ENCODE measurements at places on chromosomes 5 and 9.

- DNase-seq: no peak
These were observed 423.4 kb upstream of the SEMA6A start for GRCh38 chr5:116998024-116998423.

GRCh38 chr5:55868846-55869245 lies 17.7 kb downstream of the IL31RA start:
- DNase-seq: peak; percentile 91

GRCh38 chr5:107092695-107093094 lies 578.0 kb downstream of the EFNA5 start:
- DNase-seq: no peak

DNA sequence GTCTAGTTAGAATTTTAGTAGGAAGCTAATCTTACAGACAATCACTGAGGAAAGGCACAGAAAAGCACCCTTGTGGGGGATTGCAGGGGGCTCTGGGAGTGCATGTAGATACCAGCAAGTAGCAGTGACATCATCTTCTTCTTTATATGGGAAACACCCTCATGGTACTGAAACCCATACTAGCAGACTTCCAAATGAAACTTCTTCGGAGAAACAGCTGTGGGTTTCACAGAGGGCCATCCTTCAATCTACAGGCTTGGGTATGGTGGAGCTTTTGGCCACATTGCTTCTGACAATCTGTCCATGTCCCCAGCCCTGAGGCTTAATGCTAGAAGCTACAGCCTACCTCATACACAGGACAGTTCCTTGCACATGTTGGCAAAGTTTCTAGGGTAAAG lies 165.2 kb upstream of the NFIB start:
- DNase-seq: no peak

DNA sequence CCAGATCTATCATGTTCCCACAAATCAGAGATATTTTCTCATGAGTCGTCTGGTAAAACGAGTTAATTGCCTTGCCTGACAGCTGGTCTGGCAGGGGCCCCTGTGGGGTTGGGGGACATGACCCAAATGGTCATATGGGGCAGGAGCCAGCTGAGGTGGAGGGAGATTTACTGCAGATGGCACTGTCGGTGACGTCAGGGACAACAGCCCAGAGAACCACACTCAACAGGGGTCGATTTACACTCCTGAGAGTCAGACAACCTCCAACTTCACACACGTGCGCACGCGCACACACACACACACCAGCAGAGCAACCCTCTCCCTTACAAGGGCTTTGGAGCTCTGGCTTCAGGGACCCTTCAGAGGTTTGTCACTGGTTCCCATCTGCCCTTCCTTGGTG lies 23.4 kb upstream of the GABRP start:
- no peak for DNase-seq

- DNase-seq: no peak
These were observed 379.9 kb upstream of the IRX4 start for GRCh38 chr5:2262620-2263019.

GRCh38 chr9:118533101-118533500 lies 828.9 kb downstream of the TLR4 start:
- peak; percentile 18 for DNase-seq

DNA sequence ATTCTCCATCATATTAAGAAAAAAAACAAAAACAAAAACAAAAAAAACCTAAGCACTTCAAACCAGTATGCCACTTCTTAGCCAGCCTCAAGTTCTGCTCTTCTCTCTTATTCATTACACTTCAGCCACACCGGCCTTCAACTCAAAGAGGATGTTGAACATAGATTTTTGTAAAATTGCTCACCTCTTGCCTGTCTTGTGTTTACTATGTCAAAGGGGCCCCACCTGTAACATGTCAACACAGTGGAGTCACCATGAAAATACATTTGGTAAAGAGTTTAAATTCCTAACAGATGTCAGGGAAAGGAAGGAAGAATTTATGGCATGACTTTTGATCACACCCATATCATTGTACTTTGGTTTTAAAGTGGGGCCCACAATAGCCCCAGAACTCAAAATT lies 121.1 kb upstream of the GHR start:
- DNase-seq: no peak

DNA sequence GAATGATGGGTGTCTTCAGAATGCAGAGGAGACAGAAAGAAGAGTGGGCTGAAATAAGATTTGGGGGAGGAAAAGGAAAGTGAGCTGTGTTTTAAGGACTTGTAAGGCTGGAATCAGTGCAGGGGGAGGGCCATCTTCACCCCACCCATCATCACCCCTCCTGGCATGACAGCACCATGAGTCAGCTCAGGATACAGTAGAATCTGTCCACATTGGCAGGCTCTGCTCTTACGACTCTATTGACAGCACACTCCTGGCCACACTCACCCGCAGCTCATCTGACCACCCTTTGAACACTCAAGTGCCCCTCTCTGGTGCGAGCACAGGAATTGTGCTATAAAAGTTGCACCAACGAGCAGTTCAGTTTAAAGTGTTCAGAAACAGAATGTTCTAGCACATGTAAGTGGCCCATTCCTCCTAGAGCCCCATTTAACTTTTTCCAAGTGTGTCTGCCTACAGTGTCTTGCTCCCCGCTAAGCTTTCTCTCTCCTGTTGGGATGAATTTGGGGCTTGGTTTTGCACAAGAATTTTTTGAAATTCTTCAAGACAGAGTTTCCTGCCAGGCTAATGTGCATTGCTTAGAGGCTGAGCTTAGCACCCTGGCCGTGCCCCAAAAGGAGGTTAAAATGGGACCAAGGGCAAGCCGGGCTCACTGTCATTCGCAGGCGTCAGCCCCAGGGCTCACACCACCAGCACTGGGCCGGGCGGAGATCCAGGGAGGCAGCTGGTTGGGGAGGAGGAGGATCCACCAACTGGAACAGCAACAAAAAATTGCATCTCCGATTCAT lies 12.0 kb downstream of the ADRA1B start:
- peak; percentile 61 for DNase-seq

GRCh38 chr5:37776826-37777225 lies 63.0 kb downstream of the GDNF start:
- no peak for DNase-seq

DNA sequence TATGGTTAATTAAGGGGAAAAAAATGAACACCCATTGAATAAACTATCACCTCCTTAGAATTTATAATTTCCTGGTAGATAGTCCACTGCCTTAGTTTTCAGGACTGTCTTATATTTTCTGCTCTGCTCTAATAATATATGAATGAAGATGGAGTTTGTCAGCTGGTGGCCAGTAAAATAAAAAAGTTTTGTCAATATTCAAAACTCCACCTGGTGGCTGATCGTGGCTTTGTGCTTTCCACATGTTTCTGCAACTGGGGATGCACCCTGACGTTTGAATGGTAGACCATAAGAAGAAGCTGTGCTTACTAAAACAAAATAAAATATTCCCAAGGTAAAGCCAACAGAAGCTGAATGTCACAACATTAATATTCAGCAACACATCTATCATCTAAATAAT lies 286.6 kb upstream of the IZUMO3 start:
- no peak for DNase-seq

- DNase-seq: no peak
These were observed 291.5 kb downstream of the ZSWIM6 start for GRCh38 chr5:61623401-61624069.

- no peak for DNase-seq
These were observed 9.2 kb upstream of the ESM1 start for GRCh38 chr5:54994628-54995027.

DNA sequence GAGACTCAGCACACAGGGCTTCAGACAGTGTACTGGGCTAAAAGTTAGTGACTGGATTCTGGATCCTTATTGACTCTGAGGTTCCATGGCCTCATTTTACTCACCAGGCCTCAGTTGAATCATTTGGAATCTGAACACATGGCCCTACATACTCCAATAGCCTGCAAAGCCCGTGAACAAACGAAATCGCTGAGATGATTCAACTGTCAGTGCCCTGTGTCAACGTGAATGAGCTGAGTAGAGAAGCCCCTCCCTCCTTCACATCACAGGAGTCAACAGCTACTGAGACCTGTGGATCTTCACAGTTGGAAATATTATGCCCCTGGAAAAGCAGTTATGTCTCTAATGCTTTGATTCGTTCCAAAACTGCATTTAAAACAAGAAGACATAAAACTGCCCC lies 429.3 kb downstream of the GADD45G start:
- no peak for DNase-seq

DNA sequence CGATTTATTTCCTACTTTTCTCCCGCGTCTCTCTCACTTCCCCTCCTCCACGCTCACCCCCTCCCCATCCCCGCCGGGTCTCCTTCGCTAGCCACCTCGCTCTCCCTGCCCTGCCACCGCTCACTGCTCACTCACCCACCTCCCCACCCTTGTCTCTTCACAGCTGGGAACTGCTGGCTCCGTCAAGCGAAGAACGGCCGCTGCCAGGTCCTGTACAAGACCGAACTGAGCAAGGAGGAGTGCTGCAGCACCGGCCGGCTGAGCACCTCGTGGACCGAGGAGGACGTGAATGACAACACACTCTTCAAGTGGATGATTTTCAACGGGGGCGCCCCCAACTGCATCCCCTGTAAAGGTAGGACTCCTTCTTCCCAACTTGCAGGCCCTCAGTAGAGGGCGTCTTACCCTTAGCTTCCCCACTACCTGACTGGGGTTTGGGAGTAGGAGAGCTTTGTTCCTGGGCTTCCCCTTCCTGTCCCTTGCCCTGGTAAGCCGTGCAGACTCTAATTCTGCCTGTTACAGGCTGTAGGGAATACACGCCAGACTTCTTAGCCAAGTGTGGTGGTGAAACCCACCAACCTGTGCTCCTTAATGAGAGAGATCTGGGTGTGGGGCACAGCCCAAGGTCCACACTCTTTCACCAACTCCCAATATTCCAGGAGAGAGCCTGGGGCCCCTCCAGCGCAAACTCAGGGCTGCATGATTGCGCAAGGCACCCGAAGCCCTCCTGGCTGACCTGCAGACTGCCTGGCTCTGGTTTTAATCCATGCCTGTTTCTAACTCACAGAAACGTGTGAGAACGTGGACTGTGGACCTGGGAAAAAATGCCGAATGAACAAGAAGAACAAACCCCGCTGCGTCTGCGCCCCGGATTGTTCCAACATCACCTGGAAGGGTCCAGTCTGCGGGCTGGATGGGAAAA lies 2.5 kb downstream of the FST start:
- DNase-seq: no peak

DNA sequence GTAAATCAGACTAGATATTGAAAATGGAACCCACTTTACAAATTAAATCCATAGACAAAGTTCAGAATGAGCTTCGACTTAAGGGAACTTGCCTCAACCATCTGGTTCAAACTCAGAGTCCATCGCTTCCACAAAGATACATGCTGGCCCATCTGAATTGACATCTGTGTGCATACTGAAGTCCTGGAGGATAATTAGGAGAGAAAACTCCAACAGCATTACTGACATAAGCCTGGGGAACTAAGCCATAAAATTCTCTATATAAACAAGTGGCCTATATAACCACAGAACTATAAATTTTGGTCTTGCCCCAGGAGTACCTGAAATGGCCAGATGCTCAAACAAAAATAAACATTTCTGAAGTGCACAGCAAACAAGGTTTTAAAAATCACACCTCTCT lies 94.4 kb downstream of the IZUMO3 start:
- no peak for DNase-seq

GRCh38 chr9:19618816-19619215 lies 170.0 kb downstream of the SLC24A2 start:
- no peak for DNase-seq

DNA sequence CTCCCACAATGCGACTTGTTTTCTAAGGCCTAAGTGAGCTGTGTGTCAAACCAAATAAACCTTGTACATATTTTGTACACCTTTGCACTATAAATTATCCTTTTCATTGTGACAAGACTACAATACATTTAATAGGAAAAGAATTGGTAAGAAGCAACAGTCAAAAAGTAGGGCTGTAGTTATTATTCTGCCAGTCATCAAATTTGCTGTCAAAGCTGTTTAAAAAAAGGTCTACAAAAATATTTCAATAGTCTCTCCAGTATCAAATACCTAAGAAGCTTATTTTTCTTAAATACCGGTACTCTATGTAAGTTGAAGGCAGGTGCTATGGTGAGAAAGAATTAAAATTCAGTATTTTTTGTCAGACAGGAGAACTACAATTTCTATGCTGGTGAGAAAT lies 40.5 kb downstream of the TLE1 start:
- no peak for DNase-seq

DNA sequence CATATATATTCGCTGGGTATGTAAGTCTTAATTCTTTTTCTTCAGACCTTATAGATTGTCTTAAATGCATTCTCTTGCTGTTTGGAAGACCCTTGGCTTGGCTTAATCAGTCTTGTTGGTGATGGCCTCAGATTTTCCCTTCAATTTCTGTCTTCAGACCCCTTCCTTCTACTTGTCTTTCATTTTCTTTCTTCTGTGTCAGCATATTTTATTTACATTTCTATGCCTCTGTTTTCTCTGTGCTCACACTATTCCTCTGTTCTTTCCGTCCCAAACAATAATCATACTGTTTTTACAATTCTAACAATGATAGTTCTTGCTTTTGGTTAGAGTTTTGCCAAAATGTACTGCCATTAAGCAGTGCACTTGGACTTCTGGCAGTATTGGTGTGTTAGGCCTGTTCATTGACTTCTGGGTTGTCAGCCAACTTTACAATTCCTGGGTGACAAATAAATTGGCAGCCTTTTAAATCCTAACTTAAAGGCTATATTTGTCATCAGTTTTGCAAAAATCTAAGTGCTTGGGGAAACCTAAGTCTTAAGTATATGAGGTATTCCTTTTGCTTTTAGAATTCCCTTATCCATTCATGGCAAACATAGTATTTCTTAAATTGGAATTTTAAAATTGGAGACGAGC lies 8.0 kb downstream of the SRFBP1 start:
- no peak for DNase-seq

GRCh38 chr5:177537389-177538361 lies 16.7 kb downstream of the FAM193B start:
- DNase-seq: no peak

Data from epithelial cell of prostate (primary cell).